ENCODE measurements at places on chromosomes 12 and 14. TPM values are rescaled to one million over a fixed set of nuclear protein-coding genes. Genes with fewer than 3 reads are reported as not detected.

DNA sequence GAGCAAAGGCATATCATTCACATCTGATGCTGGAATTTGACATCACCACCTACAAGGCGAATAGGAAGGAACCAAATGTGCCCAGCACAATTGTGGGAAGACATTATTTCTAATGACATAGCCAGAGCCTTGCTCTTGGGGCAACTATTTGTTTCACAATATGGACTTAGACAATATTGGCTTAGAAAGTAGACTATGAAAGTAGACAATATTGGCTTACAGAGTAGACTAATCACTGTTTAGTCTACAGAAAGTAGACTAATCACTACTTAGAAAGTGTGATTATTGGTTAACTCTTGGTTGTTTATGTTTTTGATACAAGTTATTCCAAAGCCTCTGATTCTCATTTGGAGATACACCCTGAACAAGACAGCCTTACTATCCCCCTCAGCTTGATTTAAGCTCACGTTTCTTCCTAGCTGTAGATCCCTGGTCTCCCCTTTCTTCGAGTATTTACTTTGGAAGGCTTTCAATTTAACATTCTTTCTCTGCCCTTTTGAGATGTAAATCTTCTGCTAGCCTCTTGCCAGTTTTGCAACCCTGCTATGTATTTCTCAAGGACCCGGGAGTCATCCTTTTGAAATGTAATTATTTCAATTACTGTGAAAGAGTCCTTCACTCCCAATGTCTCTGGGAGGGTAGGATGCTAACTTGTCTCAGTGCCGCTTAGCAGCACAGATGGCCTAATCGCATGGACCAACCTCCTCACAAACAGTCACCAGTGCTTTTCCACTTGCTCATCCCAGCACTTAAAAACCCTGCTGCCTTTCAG, 843.2 kb downstream of the GALC start:
- no peak for DNase-seq

DNA sequence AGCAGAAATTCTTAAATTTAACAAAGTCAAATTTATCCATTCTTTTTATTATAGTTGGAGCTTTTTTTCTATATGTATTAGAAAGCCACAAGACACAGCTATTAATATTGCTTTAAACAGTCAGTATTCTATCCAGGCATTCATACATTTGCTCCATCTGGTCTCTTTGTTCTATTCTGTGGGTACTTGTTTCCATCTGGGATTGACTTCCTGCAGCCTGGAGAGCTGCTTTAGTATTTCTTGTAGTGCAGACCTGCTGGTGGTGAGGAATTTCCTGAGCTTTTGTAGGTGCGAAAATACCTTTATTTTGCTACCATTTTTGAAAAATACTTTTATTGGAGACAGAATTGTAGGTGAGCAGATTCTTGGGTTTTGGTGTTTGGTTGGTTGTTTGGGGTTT, 29.0 kb downstream of the CCDC60 start:
- DNase-seq: no peak

DNA sequence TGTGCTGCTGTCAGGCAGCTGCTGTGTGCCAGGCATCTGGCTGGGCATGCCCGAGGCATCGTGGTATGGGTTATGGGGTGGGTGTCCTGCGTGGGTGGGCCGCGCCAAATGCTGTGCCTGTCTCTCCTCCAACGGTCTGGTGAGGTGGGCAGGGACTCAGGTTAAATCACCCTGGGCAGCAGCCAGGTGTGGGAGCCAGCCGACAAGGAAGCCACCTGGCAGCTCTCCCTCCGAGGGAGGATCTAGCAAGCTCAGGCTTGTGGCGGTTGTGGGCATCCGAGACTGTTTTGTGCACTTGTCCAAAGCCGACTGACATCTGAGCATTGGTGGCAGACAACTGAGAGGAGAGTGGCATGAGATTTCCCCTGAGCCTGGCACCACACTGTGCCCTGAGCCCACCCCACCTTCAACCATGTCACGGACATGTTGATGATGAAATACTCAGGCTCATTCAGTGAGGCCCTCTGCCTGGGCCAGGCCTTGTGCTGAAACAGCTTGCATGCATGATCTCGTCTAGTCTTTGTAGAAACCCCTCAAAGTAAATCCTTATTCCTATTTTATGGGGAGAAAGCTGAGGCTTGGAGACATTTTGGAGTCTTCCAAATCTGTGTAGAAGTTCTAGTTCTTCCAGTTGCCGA, 181.8 kb upstream of the MYL2 start:
- DNase-seq: no peak

DNA sequence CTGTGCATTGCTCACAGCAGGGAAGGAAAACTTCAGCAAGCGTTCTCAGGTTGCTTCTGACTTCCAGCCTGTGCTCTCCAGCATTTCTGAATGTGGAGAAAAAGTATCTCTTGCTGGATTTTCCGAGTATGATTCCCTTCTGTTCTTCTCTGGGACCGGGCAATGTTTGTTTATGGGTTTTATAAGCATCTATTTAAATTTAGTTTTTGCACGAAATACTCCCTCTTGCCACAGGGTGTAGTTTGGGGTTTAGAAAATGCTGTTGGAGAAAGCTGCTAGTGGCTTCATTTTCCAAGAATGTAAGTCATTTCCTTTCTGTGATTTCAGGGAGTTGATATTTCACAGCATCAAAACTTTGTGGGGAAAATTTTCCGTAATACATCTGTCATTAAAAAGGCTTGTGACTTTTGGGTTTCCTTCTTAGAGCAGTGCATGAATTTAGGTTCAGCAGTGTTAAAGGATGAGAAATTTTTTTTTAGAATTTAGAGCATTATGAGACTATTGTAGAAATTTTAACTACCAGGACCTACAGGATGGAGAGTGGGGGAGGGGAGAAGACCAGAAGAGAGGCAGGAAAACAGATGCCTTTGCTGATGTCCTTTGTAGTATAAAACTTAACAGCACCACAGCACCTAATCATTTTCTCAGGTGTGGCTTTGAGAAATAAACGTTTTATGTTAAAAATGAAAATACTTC, 1.5 kb downstream of the FRMD6 start:
- DNase-seq: no peak

- DNase-seq: no peak
These were observed 163.6 kb downstream of the RIMBP2 start for GRCh38 chr12:130552483-130552996.

DNA sequence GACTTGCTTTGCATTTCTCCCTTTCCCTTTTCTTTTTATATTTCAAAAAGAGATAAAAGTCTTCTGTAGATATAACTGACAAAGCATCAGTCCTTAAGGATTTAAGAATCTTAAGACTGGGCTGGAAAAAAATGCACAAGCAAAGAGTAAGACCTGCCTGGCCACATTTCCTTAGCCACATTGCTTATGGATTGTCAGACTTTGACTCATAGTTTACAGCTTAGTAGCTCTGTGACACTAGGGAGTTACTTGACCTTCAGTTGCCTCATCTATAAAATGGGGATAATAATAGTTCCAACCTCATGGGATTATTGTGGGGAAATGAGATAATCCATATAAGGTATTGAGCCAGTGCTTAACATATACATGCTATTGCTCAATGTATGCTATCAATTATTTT, 66.4 kb upstream of the STK38L start:
- DNase-seq: no peak

DNA sequence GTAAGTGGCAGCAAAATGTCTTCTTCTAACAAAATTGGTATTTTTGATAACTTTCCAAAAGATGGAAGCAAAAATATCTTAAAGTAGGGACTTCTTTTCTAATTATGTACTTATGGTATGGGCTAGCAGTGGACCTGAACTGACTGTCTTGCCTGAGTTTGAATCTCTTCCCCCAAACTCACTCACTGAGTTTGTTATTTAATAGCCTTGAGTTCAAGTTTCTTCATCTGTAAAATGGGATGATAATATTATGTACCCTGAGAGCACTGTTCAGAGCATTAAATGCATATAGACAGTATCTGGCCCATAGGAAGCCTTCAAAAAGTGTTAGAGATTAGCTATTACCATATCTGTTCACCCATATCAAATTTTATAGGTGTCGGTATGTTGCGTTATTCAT, 210.4 kb upstream of the NUDT4 start:
- no peak for DNase-seq

GRCh38 chr12:95959107-95959506, 16.0 kb downstream of the AMDHD1 start:
- DNase-seq: no peak

- DNase-seq: no peak
These were observed 69.8 kb downstream of the PLEKHA5 start for GRCh38 chr12:19199332-19199731.

DNA sequence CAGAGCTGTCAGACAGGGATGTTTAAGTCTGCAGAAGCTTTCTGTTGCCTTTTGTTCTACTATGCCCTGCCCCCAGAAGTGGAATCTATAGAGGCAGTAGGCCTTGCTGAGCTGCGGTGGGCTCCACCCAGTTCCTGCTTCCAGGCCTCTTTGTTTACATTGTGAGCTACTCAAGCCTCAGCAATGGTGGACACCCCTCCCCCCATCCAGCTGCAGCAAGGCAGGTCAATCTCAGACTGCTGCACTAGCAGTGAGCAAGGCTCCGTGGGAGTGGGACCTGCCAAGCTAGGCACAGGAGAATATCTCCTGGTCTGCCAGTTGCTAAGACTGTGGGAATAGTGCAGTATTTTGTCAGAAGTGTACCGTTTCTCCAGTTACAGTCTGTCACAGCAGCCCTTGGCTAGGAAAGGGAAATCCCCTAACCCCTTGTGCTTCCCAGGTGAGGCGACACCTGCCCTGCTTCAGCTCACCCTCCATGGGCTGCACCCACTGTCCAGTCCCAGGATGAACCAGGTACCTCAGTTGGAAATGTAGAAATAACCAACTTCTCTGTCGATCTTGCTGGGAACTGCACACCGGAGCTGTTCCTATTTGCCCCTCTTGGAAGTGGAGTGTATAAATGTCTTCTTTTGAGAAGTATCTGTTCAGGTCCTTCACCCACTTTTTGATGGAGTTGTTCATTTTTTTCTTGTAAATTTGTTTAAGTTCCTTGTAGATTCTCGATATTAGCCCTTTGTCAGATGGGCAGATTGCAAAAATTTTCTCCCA, 213.5 kb upstream of the SLC38A2 start:
- peak; percentile 92 for DNase-seq

- no peak for DNase-seq
These were observed 172.7 kb upstream of the PARP11 start for GRCh38 chr12:4045786-4046494.

GRCh38 chr14:55976655-55977054, 141.6 kb upstream of the PELI2 start:
- no peak for DNase-seq

GRCh38 chr14:73370561-73370960, 87.8 kb downstream of the NUMB start:
- no peak for DNase-seq

GRCh38 chr14:100305324-100306100, 732 bp downstream of the SLC25A29 start:
- peak; percentile 74 for DNase-seq

DNA sequence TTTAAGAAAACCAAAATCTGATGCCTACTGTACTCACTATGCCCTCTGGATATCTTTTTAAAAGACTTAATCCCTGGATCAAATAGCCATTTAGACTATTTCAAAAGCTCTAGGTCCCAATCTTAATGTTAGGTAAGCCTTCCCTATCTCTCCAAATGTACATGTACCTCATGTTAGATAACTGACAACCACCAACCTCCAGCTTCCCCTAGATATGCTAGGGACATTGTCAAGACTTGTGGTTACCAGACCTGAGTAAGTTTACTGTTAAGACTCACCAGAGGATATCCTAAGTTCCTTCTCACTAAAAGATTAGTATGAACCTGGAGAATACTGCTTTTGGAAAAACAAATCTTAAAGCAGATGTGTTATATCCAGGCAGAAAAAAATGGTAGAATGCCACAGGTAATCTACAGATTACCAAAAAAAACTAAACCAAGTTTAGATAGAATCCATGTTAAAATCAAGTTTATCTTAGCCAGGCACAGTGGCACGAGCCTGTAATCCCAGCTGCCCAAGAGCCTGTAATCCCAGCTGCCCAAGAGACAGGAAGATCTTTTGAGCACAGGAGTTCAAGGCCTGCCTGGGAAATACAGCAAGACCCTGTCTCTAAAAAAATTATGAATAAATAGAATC, 9.7 kb downstream of the NAP1L1 start:
- no peak for DNase-seq

DNA sequence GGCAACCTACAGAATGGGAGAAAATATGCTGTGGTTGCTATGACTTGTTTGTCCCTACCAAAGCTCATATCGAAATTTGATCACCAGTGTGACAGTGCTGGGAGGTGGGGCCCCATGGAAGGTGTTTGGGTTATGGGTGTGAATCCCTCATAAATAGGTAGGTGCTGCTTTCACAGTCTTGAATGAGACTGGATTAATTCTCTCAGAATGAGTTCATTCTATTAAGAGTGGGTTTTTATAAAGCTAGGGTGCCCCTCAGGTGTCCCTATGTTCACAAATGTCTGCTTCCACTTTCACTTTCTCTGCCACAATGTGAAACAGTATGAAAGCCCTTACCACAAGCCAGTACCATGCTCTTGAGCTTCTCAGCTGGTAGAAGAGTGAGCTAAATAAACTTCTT, 133.5 kb downstream of the CPNE8 start:
- peak; percentile 22 for DNase-seq

- DNase-seq: no peak
These were observed 224.8 kb downstream of the CACNA1C start for GRCh38 chr12:2277492-2278155.

DNA sequence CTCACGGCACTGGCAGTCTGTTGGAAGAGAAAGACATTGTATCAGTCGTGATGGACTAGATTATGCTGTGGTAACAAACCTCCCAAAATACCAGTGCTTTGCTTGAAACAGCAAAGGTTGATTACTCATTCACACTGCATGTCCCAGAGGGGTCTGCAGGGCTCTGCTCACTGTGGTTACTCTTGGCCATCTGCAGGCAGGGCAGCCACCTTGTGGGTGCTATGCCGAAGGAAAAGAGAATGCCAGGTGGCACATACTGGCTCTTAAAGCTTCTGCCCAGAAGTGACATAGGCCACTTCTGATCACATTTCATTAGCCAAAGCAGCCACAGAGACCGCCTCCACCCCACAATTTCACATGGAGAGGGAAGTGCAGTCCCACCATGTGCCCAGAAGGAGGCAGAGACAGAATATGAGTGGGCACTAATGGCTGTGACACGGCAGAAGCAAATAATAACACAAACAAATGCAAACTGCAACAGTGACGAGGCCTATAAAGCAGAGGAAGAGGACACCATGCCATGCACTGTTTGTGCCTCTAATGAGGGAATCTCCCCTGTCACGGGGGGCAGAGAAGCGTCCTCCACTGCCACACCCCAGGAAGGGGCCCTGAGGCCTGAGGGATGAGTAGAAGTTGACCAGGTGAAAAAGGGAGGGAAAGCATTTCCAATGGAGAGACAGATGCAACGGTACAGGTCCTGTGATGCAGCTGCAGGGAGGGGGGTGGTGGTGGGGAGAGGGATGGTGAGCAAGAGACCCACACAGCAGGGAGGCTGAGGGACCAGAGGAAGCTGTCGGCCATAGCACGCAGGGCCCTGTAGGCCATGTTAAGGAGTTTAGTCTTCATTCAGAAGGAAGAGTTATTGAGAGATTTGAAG, 51.7 kb upstream of the KICS2 start:
- peak; percentile 19 for DNase-seq

The STXBP6 gene
- 8.8 TPM for total RNA-seq

The CLEC14A gene
- 24.9 TPM for total RNA-seq

The RDH5 gene
- total RNA-seq: 19.3 TPM

The KIF5A gene
- not detected for total RNA-seq

Measured in stomach (tissue), 19 donors.